ENCODE measurements at places on chromosomes 5 and 9.
A peak's percentile ranks its signal among the peaks of the same experiment; 100 is the strongest.

DNA sequence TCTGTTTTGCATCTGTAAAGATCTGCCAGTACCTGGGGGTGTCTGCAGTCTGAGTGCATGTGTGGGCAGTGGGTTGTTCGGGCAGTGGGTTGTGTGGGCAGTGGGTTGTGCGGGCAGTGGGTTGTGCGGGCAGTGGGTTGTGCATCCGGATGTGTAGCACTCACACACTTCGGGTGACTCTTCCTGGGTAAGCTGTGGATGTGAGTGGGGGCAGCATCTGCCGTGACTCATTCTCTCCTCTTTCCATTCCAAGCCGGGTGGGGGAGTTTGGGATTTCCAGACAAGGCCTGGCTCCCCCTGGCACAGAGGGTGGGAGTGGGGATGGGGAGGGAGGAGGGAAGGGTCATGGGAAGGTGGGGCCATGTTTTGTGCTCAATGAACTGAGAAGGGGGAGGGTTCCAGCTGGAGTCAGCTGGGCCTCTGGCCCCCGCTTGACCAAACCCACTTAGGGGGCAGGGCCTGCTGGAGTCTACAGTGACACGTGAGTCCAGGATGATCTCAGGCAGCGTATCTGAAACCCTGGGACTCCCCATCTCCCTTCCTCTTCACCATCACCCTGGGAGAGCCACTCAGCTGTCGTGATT is 8.3 kb downstream of the CRB2 start:
- DNase-seq = no peak

DNA sequence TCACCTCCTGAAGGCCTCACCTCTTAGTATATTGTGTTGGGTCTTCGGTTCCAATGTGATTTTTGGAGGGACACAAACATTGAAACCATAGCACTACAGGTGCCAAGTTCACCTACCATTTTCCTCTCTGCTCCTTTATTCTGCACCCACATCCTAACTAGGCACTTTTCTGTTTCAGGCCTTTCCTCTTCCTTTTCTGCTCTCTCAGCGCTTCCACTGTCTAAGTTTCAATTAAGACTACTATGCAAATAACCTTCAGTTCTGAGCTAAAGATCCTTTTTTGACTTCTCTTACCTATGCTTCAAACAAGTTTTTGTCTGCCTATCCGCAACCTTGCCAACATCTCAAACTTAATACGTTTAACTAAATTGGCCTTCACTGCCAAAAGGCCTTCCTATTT is 25.4 kb upstream of the ZFYVE16 start:
- no peak for DNase-seq

DNA sequence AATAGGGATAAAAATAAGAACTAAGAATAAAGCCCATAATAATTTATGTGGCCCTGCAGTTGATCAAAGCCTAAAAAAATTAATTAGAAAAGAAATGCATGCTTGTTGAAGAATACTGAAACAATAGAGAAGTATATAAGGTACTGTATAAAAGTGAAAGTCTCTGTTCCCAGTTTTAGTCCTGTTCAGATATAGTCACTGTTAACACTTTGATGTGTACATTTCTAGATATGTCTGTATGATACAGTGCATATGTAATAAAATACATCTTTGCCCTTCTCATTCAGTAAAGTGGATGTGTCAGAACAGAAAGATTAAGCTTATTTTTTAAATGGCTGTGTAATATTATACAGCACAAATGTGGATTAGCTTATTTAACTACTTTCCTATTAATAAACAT is 4.1 kb downstream of the C9orf85 start:
- no peak for DNase-seq

DNA sequence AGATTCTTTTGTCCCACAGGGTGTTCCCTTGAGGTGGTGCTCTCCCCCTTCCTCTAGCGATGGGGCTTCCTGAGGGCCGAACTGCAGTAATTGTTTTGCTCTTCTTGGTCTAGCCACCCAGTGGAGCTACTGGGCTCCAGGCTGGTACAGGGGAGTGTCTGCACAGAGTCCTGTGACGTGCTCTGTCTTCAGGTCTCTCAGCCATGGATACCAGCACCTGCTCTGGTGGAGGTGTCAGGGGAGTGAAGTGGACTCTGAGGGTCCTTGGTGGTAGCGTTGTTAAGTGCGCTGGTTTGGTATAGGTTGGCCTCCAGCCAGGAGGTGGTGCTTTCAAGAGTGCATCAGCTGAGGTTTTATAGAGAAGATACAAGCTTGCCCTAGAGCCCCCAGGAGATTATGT is 20.4 kb upstream of the CEP72 start:
- no peak for DNase-seq

- no peak for DNase-seq
Measured at GRCh38 chr5:116756531-116756930, 181.9 kb upstream of the SEMA6A start.

- DNase-seq = no peak
Measured at GRCh38 chr9:97419309-97419867, 7.5 kb downstream of the TDRD7 start.

- DNase-seq = no peak
Measured at GRCh38 chr9:132410642-132411041, 631 bp downstream of the CFAP77 start.

GRCh38 chr5:145775893-145776444 is 59.2 kb downstream of the PRELID2 start:
- peak; percentile 1 for DNase-seq

GRCh38 chr5:147375151-147375550 is 134.7 kb downstream of the DPYSL3 start:
- DNase-seq = no peak

DNA sequence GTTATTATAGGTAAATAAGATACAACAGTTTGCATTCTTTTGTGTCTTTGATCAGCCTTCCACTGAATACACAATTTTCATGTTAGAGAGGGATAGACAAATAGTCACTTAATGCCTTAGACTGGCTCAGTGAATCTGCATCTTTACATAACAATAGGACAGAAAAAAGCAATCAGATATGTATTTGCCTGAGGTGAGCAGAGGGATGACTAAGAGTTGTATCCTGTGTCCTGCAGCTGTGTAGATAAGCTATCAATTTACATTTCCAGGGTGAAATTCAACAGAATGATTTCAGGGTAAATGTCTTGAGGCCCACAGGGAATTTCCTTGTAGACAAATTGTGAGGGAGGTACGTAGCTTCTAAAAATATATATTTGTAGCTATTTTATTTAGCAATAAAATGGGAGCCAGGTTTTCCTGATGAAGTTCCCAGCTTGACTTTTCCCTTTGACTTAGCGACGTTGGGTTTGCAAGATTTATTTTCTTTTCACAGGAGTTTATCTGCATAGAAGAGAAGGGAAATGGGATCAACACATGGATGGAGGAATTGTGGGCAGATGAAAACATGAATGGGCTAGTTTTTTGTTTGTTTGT is 586.1 kb upstream of the CDH6 start:
- DNase-seq = no peak

GRCh38 chr9:137351781-137352501 is 49.9 kb upstream of the NRARP start:
- DNase-seq = no peak

DNA sequence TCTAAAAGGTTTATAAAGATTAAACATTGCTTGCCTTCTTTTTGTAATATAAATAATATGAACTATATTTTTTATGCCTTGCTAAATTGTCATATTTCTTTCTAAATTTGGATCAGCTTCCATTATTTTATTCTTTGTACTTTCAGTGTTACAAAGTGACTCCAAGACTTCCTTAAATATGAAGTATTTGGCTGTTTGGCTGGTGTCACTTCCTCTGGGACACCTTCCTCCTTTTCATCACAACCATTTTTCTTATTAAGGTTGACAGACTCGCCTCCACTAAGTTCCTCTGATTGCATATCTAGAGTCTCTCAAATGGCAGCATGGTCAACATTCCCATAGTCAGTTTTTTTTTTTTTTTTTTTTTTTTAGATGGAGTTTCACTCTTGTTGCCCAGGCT is 73.8 kb upstream of the SLC1A1 start:
- no peak for DNase-seq

DNA sequence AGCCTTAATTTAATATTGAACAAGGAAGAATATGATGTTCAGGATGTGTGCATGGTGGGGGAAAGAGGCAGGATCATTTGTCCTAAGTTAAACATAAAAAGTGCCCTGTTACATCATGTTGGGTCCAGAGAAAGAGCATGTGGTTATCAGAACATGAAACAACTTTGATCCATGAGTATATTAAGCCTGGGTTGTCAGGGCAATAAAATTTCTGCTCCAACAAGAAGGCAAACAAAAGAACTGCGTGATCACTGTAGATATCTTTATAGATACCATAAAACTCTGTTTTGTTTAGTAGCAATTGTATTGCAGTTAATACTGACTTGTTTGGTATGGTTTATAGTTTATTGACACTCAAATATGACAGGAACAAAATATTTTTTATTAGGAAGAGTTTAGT is 35.2 kb downstream of the PCA3 start:
- DNase-seq = no peak

GRCh38 chr9:37327553-37327952 is 94.9 kb upstream of the GRHPR start:
- no peak for DNase-seq

GRCh38 chr5:120386981-120387380 is 77.1 kb upstream of the PRR16 start:
- DNase-seq = no peak

DNA sequence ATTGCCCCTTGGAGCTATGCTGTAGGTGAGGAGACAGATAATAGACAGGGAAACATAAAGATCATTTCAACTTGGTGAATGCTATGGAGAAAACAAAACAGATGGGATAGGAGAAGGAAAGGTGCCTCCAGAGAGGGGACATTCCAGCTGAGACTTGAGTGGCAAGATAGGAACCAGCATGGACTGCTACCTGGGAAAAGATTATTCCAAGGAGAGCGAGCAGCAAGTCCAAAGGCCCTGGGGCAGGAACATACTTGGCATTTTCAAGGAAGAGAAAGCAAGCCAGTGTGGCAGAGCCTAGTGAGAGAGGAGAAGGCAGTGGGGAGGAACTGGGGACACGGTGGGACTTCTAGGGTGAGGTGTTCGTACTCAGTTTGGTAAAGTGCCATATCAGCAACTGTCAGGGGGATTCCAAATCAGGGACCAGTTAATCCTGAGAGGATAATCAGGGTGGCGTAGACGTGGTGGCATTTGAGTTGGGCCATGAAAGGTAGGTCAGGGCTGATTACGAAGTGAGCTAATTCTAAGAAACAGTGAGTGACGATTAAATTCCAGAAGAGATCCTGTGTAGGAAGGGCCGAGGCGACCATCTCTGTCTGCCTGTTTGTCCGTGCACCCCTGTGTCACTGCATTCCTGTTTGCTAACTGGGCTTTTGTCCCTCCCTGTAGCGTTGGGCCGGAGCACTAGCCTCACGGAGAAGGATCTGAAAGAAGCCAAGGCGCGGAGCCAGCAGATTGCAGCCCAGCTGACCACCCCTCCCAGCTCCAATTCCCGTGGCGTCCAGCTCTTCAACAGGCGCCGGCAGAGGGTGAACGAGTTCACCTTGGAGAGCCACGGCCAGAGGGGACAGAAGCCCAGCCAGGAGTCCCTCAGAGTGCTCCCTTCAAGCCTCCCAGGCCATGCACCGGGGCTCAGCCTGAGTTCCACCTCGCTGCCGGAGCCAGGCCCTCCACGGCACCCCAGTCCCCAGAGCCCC is 7.1 kb downstream of the SYNPO start:
- DNase-seq = no peak

GRCh38 chr9:93813221-93814076 is 141.7 kb downstream of the BARX1 start:
- DNase-seq = no peak

DNA sequence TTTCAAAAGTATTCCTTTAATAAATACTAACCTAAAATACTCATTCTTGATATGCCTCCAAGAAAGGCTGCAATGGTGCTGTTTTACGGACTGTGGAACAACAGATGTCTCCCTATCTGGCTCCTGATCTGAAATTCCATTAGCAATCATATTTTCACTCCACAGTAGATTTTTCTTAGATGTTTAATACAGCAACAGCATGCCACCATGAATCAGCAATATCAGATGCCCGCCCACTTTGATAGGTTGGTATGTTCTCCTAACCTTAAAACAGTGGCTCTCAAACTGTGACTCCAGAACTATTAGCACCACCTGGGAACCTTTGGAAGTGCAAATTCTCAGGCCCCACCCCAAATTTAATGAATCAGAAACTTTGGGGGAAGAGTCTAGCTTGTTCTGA is 110.2 kb downstream of the MLLT3 start:
- no peak for DNase-seq

GRCh38 chr5:1558944-1559343 is 35.2 kb upstream of the LPCAT1 start:
- no peak for DNase-seq

GRCh38 chr9:74503219-74503618 is 6.1 kb downstream of the RORB start:
- DNase-seq = no peak

GRCh38 chr9:134231330-134231745 is 67.0 kb upstream of the RNU6ATAC start:
- no peak for DNase-seq

GRCh38 chr5:150155258-150156026 is at the start of gene PDGFRB:
PDGFRB (minus strand) TSS chr5:150155845; CDS start chr5:150137047, 18,798 bp downstream.
- no peak for DNase-seq

DNA sequence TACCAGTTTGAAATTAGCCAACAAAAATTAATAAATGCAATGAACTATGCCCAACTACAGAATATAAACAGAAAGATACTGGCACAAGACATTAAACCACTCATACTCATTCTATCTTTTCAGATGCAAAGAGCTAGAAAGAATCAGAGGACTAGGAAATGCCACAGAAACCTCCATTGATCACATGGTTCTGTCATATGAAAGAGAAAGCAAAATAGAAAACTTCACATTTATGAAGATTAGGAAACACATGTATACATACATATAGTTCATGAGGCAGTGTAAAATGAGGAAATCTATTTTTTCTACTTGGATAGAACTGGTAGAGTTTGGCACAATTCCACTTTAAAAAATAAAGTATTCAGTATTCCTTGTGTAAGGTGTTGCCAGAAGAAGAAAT is 275.1 kb upstream of the PTGER4 start:
- DNase-seq = peak; percentile 34

- DNase-seq = no peak
Measured at GRCh38 chr9:79164406-79164805, 407.4 kb upstream of the TLE4 start.

DNA sequence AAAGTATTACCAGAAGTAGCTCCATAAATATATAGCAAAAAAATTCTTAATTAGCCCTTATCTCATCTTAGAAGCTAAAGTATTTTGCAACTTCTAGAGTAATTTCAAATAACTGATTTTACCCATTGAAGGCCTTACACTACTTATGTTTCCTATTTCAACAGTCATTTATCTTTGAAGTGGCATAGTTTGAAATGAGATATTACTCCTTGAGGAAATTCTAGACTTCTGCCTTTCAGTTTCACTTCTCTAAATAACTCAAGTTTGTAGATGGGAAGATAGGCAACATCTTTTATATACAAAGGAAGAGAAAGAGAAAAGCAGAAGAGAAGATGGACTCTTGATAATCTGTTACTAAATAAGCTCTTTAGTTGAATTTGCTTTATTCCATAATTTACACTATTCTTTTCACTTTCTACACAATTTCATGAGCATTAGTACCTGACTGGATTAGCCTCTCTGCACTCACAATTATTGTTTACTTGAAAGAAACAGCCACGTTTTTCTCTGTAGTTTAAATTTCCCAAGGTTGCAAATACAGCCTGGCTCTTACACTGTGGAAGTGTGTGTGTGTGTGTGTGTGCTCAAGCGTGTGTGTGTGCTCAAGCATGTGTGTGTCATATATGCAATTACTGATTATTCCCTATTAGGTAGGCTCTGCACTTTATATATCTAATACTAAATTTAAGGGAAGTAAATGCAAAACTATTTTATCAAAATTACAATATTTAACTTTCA is 60.6 kb upstream of the EMB start:
- DNase-seq = peak; percentile 61

GRCh38 chr9:97551308-97551707 is 49.8 kb downstream of the TMOD1 start:
- no peak for DNase-seq

Data from AML-193 (cell line).